ENCODE measurements at places on chromosomes 13 and 19.
A peak's percentile ranks its signal among the peaks of the same experiment; 100 is the strongest.

DNA sequence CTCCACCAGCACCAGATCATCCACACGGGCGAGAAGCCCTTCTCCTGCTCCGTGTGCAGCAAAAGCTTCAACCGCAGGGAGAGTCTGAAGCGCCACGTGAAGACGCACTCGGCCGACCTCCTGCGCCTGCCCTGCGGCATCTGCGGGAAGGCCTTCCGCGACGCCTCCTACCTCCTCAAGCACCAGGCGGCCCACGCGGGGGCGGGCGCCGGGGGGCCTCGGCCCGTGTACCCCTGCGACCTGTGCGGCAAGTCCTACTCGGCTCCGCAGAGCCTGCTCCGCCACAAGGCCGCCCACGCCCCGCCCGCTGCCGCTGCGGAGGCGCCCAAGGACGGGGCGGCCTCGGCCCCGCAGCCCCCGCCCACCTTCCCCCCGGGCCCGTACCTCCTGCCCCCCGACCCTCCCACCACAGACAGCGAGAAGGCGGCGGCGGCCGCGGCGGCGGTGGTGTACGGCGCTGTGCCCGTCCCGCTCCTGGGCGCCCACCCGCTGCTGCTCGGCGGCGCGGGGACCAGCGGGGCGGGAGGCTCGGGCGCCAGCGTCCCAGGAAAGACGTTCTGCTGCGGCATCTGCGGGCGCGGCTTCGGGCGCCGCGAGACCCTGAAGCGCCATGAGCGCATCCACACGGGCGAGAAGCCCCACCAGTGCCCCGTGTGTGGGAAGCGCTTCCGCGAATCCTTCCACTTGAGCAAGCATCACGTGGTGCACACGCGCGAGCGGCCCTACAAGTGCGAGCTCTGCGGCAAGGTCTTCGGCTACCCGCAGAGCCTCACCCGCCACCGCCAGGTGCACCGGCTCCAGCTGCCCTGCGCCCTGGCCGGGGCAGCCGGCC is 9.4 kb downstream of the ZNF784 start:
- peak; percentile 58 for ATAC-seq

GRCh38 chr13:34176633-34177032 is 358.7 kb downstream of the RFC3 start:
- no peak for ATAC-seq

DNA sequence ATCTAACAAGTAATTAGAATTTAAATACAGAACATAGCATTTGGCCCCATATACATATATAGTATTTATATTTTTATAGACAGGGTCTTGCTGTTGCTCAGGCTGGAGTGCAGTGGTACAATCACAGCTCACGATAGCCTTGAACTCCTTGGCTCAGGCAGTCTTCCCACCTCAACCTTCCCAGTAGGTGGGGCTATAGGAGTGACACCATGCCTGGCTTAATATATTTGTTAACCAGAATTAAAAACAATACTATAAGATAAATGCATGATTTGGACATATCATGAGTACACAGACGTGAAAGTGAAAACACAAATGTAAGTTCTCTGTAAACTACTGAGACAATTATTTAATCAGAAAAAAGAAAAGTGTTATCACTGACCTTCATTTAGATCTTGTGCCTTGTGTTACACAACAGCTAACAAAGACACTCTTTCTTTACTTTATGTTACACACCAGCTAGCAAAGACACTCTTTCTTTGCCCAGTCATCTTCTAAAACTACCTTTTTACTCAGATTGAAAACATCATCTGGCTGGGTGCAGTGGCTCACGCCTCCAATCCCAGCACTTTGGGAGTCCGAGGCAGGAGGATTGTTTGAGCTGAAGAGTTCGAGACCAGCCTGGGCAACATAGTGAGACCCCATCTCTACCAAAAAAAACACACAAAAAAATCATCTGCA is 22.6 kb downstream of the CARS2 start:
- ATAC-seq, result no peak

DNA sequence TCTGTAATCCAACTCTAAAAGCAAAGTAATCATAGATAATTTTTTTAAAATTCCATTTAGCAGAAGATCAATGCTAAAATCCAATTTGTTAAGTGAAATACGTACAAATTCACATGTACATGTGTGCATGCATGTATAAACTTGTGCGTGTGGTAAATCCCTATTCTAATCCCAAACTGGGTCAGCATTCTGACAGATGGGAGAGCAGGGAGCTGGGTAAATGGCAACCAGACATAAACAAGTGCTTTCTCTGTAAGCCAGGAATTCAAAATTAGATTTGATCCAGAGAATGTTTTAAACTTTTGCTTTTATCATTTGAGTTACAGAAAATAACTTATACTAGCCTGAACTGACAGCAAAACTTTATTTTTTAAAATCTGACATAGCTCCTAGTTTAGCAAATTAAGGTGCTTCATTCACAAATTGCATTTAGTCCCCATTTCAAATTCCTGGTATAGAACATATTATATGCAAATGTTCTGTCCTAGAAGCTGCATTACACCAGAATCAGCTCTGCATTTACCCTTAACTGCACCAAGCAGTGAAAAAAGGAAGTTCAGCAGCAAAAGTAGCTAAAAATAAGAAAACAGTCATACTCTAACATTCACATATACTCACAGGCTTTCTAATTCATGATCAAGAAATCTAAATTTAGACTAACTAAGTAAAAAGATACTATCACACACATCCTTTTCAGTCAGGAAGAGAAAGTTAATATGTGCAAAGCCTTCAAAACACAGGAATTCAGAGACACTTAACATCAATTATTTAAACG is 32.6 kb downstream of the UBL3 start:
- ATAC-seq, result peak; percentile 99

- ATAC-seq, result peak; percentile 57
Measured at GRCh38 chr19:49210108-49210900, 52.7 kb downstream of the TRPM4 start.

- ATAC-seq, result peak; percentile 37
Measured at GRCh38 chr19:3224346-3225168, at the start of gene CELF5. Gene CELF5 (plus strand): TSS chr19:3224661. CDS start chr19:3224740, 79 bp downstream.

- ATAC-seq, result no peak
Measured at GRCh38 chr19:3873151-3873550, 4.3 kb upstream of the ZFR2 start.

- ATAC-seq, result no peak
Measured at GRCh38 chr13:100523411-100523810, 65.2 kb downstream of the GGACT start.

- ATAC-seq, result no peak
Measured at GRCh38 chr19:43290568-43291359, 21.4 kb upstream of the PSG9 start.

DNA sequence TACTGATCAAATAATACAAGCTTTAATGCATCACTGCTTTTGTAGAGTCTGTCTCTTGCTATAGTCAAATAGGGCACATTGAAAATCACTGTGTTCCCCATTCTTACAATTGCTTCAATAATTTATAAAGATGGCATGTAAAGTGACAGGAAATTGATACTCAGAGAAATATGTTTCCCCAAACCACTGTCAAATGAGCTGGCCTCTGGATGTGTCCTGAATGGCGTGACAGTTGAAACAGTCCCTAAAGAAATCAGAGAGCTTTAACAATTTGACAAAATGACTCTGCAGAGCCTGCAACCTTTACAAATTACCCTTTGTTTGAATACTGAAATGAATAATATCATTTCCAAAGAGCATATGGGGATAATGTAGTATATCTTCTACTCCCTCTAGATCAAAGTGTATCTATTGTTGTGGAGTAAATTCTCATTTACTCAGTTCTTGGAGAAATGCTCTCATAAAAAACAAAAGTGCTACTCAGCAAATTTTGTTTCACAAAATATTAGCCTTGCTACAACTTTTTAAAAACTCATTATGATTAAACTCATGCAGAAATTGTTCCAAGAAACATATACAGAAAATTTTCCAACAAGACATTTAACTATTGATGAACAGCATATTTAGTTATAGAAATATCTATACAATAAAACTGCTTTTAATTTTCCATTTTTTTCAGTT is 763.2 kb upstream of the SPRY2 start:
- no peak for ATAC-seq

GRCh38 chr19:17655751-17656472 is 32.2 kb downstream of the UNC13A start:
- ATAC-seq, result no peak

GRCh38 chr13:50512474-50513299 is 330.8 kb downstream of the DLEU7 start:
- peak; percentile 95 for ATAC-seq

- ATAC-seq, result peak; percentile 60
Measured at GRCh38 chr19:14361824-14362223, 19.4 kb upstream of the ADGRE5 start.

DNA sequence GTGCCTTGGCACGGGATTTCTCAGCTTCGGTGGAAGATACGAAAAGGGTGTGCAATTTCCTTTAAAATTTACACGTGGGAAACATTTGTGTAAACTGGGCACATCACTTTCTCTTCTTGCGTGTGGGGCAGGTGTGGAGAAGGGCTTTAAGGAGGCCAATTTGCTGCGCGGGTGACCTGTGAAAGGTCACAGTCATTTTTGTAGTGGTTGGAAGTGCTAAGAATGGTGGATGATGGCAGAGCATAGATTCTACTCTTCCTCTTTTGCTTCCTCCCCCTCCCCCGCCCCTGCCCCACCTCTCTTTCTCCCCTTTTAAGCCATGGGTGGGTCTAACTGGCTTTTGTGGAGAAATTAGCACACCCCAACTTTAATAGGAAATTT is 7.2 kb downstream of the SLITRK5 start:
- no peak for ATAC-seq

DNA sequence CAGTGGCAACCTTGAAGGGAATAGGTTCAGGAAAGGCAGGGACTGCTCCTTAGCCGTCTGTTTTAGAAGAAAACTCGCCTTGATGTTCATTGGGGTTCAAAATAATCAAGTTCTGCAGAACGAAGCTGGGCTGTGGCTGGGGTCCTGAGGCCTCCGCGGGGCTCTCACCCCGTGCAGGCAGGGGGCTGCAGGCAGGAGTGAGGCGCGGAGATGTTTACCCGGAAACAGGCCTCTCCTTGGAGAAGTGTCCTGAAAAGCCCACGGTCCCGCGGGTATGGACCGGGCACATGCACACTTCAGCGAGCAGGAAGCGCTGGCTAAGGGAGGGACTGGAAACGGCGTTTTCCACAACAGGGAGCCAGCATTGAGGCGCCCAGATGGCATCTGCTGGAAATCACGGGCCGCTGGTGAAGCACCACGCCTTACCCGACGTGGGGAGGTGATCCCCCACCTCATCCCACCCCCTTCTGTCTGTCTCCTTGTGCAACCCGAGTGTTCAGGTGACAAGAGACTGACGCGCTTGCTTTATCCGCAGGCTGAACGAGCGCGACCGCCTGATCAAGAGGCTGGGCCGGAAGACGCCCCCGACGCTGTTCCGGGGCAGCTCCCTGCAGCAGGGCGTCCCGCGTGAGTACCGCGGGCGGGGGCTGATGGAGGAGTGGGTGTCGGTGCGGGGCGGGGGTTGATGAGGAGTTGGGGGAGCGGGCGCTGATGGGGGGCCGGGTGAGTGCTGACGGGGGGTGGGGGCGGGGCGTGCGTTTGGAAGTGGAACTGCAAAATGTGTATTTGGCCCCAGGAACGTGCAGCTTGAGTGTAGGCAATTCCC is 39.6 kb downstream of the SHISA2 start:
- ATAC-seq, result peak; percentile 37

- no peak for ATAC-seq
Measured at GRCh38 chr19:45464274-45464673, 3.5 kb upstream of the FOSB start.

DNA sequence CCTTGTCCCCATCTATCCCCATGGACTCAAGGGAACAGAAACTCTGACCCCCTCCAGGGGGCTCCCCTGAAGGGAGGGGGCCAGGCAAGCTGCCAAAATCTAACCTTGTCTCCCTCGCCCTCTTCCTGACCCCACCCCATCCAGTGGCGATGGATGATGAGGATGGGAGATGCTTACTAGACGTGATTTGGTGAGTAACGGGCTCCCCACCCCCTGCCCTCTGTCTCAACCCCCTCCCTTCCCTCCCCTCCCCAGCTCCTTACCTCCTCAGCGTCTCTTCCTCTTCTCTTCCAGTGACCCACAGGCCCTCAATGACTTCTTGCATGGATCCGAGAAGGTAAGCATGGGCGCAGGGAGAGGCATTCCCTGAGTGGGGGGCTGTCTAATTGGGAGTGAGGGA is 39.8 kb upstream of the EHD2 start:
- no peak for ATAC-seq

DNA sequence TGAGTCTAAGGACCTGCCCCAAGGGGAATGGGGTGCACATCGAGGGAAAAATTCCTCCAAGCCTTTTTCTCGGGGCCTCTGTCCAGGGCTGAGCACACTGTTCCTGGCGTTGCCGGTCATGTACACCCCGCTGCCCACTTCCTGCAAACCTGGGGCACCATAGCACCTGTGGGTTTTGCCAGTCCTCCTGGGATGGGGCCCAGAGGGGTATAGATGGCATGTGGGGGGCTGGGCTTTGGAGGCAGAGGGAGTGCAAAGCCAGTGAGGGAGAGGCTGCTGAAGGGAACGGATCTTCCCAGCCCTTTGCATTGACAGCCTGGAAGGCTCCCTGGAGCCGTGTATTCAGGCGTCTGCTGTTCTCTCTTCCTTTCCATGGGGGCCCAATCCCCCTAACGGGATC is 187.3 kb downstream of the ZNF536 start:
- ATAC-seq, result no peak

DNA sequence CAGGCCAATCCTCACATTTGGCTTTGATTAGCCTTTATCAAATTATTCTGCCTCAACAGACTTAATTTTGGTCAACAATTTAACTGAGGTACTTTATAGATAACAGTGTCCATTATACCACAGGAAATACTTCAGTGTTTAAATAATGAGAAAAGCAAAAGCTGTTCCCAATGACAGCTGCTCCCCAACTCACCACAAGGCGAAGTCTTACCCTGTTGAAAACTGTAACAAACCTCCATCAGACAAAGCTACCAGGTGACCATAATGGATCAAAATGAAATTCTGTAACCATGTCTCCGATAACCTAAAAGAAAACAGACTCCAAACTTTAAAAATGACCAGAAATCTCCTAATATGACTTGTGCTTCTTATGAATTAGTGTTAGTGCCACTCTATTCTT is 50.3 kb downstream of the ZNF44 start:
- no peak for ATAC-seq

DNA sequence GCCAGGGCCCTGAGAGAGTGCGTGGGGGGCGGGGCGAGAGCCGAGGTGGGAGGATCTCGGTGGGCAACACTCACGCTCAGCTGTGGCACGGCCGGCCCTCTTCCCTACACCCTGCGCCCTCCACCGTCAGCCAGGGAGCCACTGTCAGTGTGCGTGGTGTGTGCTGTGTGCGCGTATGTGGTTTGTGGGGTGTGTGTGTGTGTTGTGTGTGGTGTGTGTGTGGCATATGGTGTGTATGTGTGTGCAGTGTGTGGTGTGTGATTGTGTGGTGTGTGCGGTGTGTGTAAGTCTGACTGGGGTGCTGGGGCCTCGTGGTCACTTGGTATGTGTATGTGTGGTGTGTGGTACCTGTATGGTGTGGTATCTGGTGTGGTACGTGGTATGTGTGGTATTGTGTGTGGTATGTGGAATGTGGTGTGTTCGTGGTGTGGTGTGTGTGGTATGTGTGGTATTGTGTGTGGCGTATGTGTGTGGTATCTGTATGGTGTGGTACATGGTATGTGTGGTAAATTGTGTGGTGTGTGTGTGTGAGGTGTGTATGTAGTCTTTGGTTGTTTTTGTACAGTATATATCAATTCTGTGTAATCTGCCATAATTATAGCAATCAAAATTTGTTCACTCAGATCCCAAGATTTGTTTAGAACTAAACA is 5.1 kb downstream of the GRK1 start:
- no peak for ATAC-seq

GRCh38 chr13:36454121-36454520 is 21.8 kb downstream of the CCNA1 start:
- ATAC-seq, result no peak
